Stimulated activated CD4-positive, alpha-beta T cell treated with anti-CD3 and anti-CD28 coated beads, Interleukin-4, amount 100 ng/mL, for 24 hours (primary cell): ENCODE measurements at places on chromosomes 12 and 14.

DNA sequence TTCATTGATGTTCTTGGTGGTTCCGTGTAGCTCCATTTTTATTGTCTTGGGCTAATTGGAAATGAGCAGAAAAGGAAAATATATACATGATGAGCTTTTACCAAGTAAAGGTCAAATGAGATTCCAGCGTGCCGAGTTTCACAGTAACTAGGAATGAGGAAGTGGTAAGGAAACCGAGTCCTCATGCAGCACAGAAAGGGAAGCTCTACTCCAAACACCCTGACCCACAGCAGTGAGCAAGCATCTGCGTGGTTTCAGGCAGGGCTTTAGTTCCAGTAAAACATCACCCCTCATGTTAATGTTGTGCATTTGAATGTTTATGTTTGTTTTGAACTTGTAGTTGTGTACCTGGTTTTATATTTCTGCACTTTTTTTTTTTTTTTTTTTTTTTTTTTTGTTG is 208.0 kb downstream of the SLC41A2 start:
- DNase-seq: no peak

- DNase-seq: no peak
These were observed 356.7 kb downstream of the LRIG3 start for GRCh38 chr12:58563621-58564020.

DNA sequence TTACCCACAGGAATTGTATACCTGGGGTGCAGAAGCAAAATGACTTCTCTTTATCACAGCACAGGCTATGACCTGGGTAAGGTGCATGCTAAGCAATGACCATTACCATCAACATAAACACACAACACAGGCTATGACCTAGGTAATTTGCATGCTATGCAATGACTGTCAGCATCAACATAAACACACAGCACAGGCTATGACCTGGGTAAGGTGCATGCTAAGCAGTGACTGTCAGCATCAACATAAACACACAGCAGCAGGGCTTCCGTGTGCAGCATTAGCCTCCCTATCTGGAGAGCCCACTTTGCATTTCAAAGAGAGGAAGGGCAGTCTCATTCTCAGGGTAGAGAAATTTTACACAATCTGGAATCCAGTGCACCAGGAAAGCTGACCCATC is 583.0 kb downstream of the TMEM121 start:
- DNase-seq: no peak

DNA sequence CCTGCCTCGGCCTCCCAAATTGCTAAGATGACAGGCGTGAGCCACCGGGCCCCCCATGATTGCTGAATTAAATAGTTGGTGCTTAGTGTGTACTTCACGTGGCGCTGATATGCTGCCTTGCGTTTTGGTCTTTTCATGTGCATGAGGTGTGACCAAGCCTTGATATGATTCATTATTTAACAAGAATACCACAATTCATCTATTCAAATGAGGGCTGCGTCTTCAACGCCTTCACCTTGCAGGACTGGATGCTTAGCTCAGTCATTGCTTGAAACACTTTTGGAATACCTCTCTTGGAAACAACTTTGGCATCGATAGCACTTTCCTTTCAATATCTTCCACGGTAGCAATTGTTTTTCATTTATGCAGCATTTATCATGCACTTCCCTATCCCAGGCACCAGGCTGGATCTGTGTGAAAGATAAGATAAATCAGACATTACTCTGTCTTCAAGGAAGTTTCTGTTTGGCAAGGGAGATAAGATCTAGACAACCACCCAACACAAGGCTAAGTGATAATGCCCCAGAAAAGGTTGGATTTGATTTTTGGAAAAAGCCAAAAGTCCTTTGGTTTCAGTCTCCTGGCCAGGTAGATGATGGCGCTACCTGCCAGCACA is 1.3 kb upstream of the TEAD4 start:
- DNase-seq: no peak

DNA sequence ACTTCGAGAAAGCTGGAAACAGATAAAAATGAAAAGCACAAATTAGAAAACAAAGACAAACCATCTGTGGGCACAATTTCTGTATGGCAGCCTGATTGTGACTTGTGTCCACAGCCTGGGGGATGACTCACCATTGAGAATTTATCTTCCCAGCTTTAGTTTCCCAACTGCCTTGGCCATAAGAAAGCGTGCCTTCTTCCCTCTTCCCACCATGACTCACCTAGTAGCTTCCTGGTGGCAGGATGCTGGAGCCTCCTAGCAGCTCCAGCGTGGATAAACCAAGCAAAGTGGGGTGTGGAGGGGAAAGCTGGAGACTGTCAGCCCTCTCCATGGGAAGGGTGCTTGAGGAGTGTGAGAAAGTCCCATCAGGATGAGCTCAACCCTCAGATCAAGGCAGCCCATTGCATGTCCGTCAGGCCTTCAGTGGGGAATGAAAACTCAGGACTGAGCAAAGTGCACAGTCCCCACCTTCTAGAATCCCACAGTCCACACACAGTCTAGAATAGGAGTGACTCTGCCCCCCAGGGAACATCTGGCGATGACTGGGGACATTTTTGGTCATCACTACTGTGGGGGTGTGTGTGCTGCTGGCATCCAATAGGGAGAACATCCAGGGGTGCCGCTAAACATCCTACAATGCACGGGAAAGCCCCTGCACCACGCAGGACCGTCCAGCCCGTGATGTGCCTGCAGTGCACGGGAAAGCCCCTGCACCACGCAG is 22.4 kb upstream of the SERPINA6 start:
- no peak for DNase-seq

DNA sequence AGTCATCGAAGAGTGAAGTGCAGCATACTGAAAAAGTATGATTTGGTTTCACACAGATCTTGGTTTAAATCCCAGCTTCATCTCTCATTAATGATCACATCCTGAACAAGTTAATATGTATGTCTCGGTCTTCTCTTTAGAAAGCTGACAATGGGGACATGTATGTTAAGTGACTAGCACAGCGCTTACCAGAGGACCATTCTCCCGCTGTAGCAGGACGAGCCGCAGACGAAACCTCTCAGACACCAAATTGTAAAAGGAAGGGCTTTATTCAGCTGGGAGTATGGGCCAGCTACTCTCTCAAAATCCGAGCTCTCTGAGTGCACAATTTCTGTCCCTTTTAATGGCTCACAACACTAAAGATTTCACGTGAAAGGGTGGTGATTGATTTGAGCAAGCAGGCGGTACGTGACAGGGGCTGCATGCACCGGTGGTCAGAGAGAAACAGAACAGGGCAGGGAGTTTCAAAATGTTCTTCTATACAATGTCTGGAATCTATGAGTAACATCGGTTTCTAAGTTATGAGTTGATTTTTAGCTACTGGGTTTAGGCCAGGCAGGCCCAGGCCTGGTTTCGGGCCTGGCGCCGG is 682.4 kb downstream of the DIO2 start:
- no peak for DNase-seq

GRCh38 chr12:14981049-14981448 is 8.2 kb downstream of the PDE6H start:
- DNase-seq: no peak

DNA sequence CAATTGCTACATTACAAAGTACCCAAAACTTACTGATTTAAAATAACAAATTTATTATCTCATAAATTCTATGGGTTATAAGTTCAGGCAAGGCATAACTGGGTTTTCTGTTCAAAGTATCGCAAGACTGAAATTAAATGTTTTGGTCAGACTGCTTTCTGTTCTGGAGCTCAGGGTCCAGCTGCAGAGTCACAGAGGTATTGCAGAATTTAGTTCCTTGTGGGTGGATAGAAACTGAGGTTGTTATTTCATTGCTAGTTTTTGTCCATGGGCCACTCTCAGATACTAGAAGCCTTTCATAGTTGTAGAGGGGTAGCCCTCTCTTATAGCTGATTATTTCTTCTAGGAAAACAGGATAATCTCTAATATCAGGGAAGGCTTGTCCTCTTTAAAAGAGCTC is 467.9 kb downstream of the TRHDE start:
- no peak for DNase-seq

- no peak for DNase-seq
These were observed 13.7 kb downstream of the CALCOCO1 start for GRCh38 chr12:53713516-53713915.

- DNase-seq: no peak
These were observed 803.7 kb downstream of the DIO2 start for GRCh38 chr14:79407572-79407971.

DNA sequence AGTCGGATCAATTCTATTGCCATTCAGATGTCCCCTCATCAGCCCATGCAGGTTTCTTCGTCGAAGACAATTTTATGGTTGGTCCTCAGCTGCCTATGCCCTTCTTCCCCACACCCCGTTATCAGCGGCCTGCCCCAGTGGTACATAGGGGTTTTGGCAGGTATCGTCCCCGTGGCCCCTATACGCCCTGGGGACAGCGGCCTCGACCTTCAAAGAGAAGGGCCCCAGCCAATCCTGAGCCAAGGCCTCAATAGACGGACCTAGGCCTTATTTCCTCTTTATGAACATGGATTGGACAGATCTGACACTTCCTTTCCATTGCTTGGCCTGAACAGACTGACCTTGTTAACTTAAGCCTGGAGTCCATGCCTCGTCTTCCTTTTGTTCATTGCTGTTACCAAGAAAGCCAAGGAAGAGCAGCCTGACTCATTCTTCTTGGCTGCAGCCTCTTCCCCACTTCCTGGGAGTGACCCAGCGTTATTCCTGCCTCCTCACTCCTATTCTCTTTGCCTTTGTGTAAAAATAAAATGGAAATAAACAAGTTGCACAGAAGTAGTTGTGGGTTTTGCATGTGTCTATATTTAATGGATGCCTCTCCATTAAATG is 156.5 kb upstream of the AMIGO2 start:
- no peak for DNase-seq
